Tibial nerve (tissue), 4 donors: ENCODE measurements at places on chromosomes 2 and 18. TPM values are rescaled to one million over a fixed set of nuclear protein-coding genes. Genes with fewer than 3 reads are reported as not detected.
A peak's percentile ranks its signal among the peaks of the same experiment; 100 is the strongest.

DNA sequence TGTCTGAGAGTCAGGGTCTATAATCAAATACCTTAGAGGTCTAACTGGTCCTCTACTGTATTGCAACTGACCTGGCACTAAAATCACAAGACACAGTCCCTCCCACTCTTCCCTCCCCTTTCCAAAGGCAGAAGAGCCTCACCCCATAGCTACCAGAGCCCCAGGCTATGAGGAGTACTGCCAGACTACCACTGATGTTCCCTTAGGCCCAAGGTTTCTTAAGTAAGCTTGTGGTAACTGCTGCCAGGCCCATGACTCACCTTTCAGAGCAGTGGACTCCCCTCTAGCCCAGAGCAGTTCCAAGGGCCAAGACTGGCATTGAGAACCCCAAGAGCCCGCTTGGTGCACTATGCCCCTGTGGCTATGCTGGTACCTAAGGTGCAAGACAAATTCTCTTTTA is 1193.4 kb downstream of the DSC3 start:
- no peak for DNase-seq
- H3K4me3 ChIP-seq = no peak overlapping the region
- H3K27me3 ChIP-seq = no peaks in the 10 kb centered on the region
- no peak overlapping the region for H3K27ac ChIP-seq

GRCh38 chr2:72710418-72711152 is 115.2 kb downstream of the EXOC6B start:
- no peaks in the 10 kb centered on the region for H3K4me1 ChIP-seq
- no peak overlapping the region for H3K27ac ChIP-seq
- no peak for DNase-seq
- H3K27me3 ChIP-seq = no peaks in the 10 kb centered on the region
- H3K36me3 ChIP-seq = no peaks in the 10 kb centered on the region

GRCh38 chr2:234368861-234369261 is 128.0 kb downstream of the ARL4C start:
- DNase-seq = peak; percentile 55
- H3K36me3 ChIP-seq = no peaks in the 10 kb centered on the region
- H3K4me3 ChIP-seq = no peak overlapping the region
- peaks cover 25% of the 10 kb centered on the region for H3K4me1 ChIP-seq
- H3K27ac ChIP-seq = peak overlapping the region; percentile 74

ZSCAN30 gene
- total RNA-seq = 28.8 TPM

RASGRP3 gene
- 2.4 TPM for total RNA-seq

EMILIN1 gene
- 95.1 TPM for total RNA-seq

G6PC2 gene
- total RNA-seq = not detected

ACOXL gene
- not detected for total RNA-seq

RSAD2 gene
- total RNA-seq = 7.6 TPM
